ENCODE measurements at places on chromosomes 1 and 21. TPM values are rescaled to one million over a fixed set of nuclear protein-coding genes. Genes with fewer than 3 reads are reported as not detected.

Gene GPR61
- polyA plus RNA-seq = not detected

Gene UMODL1
- polyA plus RNA-seq = not detected

Gene TMEM125
- 0.06 TPM for polyA plus RNA-seq

Gene GPA33
- 0.85 TPM for polyA plus RNA-seq

Gene TRNP1
- 9.7 TPM for polyA plus RNA-seq

Gene TCEA3
- 11.0 TPM for polyA plus RNA-seq

Gene MX1
- polyA plus RNA-seq = 56.5 TPM

Gene SPRR2G
- polyA plus RNA-seq = not detected

Gene PTPN7
- 34.0 TPM for polyA plus RNA-seq

Gene CRNN
- polyA plus RNA-seq = 2.2 TPM

Gene SH3BGRL3
- 249 TPM for polyA plus RNA-seq

Gene LRRN2
- polyA plus RNA-seq = 3.0 TPM

Gene CR1L
- 1.0 TPM for polyA plus RNA-seq

Gene CTSE
- polyA plus RNA-seq = 0.06 TPM

Gene SUCO
- 11.6 TPM for polyA plus RNA-seq

Gene CD5L
- polyA plus RNA-seq = 16.8 TPM

Gene FTCD
- 2.8 TPM for polyA plus RNA-seq

Gene IL10
- 4.4 TPM for polyA plus RNA-seq
